ENCODE measurements at places on chromosomes 13 and 19.

- no peaks in the 10 kb centered on the region for H3K27me3 ChIP-seq
- no peaks in the 10 kb centered on the region for H3K36me3 ChIP-seq
- H3K27ac ChIP-seq: no peak overlapping the region
- H3K4me1 ChIP-seq: peaks cover 16% of the 10 kb centered on the region
These were observed 34.0 kb downstream of the KLF5 start for GRCh38 chr13:73092829-73093228.

DNA sequence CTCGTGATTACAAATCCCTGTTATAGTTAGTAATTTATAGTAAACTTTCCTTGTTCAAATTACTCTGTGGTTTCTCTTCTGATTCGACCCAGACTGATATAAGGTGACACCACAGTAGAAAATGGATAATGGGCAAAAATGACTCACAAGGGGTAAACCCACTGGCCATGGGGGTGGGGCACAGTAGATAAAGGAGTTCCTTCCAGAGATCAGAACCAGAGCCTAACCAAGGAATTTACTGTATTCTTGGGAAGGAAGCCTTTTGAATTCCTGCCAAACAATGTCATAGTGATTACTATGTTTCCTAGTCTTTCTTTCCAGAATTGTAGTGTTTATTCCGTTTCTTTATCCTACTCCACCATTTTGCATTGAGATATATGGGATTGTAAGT, 21.9 kb downstream of the MIR17HG start:
- H3K27ac ChIP-seq: no peak overlapping the region
- H3K4me3 ChIP-seq: no peak overlapping the region
- no peaks in the 10 kb centered on the region for H3K36me3 ChIP-seq
- H3K4me1 ChIP-seq: peaks cover 8% of the 10 kb centered on the region
- H3K27me3 ChIP-seq: peaks cover 13% of the 10 kb centered on the region
- DNase-seq: no peak

DNA sequence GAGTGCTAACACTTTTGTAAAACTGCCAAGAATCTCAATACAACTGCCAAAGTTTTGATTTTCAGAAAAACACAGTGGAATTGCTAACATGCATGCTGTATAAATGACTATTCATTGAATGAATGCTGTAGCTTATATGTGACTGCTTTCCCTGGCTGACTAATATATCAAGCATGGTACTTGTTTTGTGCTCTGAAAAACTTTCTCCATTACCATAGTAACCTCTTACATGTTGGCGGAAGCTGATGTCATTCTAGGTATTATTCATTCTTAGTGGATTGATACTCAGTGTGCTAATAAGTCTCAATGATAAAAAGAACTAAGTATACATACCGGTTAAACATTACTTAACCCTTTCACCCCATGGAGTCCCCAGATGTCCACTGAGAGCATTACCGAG, 166.1 kb upstream of the MYO16 start:
- H3K27ac ChIP-seq: no peak overlapping the region
- H3K4me1 ChIP-seq: no peaks in the 10 kb centered on the region
- no peaks in the 10 kb centered on the region for H3K27me3 ChIP-seq
- DNase-seq: no peak

GRCh38 chr19:11587302-11587974, 9.8 kb upstream of the ZNF627 start:
- no peak overlapping the region for H3K4me3 ChIP-seq
- H3K27ac ChIP-seq: no peak overlapping the region
- no peaks in the 10 kb centered on the region for H3K27me3 ChIP-seq
- H3K36me3 ChIP-seq: no peaks in the 10 kb centered on the region
- H3K4me1 ChIP-seq: peaks cover 10% of the 10 kb centered on the region

DNA sequence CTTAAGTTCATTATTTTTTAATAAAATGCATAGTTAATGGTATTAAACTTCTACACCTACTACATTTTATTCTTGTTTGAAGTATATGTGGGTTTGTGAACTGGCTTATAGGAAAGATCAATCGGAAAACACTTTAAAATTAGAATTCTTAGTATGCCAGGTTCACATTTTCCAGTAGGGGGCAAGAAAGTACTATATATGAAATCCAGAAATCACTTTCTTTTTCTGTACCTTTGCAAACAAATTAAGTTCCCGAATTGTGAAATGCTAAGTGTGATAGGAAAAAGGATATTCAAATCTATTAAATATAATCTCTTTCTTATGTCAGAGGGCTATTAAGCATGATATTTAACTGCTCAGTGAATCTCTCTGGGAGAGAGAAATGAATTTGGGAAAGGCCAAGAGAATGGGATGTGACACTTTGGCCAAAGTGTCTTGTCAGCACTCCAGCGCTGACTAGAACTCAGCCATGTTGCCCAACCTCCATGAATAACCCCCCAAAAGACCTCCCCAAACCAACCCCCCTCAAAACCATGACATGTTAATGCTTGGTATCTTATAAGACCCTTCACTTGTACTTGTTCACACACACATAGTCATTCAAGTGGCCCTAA, 122.6 kb upstream of the SLC10A2 start:
- no peak overlapping the region for H3K4me3 ChIP-seq
- DNase-seq: no peak
- no peaks in the 10 kb centered on the region for H3K4me1 ChIP-seq
- no peaks in the 10 kb centered on the region for H3K27me3 ChIP-seq
- H3K36me3 ChIP-seq: no peaks in the 10 kb centered on the region

DNA sequence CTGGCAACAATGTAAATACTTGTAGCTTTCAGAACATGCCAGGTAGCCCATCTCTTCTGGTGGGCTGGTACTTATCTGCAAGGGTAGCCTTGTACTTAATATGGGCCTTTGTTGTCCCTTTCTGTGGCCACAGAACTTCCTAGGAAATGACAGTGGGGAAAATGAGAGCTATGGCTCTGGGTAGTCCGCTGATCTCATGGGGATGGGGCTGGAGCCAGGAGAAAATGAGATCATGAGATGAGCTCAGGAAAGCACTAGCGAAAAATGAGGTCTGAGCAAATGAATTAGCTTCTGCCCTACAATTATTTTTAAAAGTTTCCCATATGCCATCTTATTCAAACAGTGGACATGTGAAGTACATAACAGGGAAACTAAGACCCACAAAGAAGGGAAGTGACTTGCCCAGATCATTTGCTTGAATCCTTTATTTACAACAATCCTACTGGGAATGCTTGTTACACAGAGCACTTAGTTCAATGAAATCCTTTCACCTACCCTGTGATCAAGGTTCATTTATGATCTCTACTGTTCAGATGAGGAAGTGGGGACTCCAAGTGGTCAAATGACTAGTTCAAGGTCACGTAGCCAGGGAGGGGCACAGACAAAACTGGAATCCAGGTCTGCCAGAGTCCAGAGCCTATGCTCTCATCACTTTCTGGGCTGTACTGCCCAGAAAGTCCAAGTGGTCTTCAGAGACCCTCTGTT, 87.1 kb downstream of the PTPRS start:
- no peak overlapping the region for H3K4me3 ChIP-seq
- DNase-seq: no peak
- no peaks in the 10 kb centered on the region for H3K36me3 ChIP-seq
- no peak overlapping the region for H3K27ac ChIP-seq
- no peaks in the 10 kb centered on the region for H3K27me3 ChIP-seq

- H3K36me3 ChIP-seq: no peaks in the 10 kb centered on the region
- H3K27ac ChIP-seq: no peak overlapping the region
- no peaks in the 10 kb centered on the region for H3K4me1 ChIP-seq
- H3K4me3 ChIP-seq: no peak overlapping the region
- DNase-seq: peak; percentile 18
- H3K27me3 ChIP-seq: no peaks in the 10 kb centered on the region
These were observed 107.0 kb upstream of the GPR12 start for GRCh38 chr13:26867451-26868091.

DNA sequence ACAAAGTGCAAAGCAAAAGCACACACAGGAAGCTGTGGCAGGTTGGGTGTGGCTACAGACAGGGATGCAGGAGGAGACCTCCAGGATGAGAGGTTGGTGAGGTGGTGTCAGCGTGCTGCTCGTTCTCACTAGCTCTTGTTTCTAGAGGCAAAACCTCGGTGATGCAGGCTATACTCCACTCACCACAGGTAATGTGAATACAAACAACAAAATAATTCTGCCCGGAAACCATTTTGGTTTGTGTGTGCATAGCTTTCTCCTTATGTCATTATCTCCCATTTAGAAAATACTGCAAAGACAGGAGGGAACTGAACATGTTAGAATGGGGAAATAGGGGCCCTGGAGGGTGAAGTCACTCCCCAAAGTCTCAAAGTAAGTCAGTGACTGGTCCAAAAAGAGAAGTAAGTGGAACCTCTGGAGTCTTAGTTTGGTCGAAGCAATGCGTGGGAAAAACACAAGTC, 9.4 kb downstream of the LCP1 start:
- H3K27ac ChIP-seq: peak overlapping the region; percentile 96
- H3K36me3 ChIP-seq: peaks cover 95% of the 10 kb centered on the region
- H3K4me1 ChIP-seq: peaks cover 95% of the 10 kb centered on the region
- no peaks in the 10 kb centered on the region for H3K27me3 ChIP-seq
- H3K4me3 ChIP-seq: peak overlapping the region; percentile 68
- peak; percentile 88 for DNase-seq

- peaks cover 35% of the 10 kb centered on the region for H3K4me1 ChIP-seq
- no peak overlapping the region for H3K27ac ChIP-seq
- no peak for DNase-seq
- peaks cover 4% of the 10 kb centered on the region for H3K36me3 ChIP-seq
- no peaks in the 10 kb centered on the region for H3K27me3 ChIP-seq
These were observed 1.9 kb downstream of the IRF2BP1 start for GRCh38 chr19:45883881-45884681.

DNA sequence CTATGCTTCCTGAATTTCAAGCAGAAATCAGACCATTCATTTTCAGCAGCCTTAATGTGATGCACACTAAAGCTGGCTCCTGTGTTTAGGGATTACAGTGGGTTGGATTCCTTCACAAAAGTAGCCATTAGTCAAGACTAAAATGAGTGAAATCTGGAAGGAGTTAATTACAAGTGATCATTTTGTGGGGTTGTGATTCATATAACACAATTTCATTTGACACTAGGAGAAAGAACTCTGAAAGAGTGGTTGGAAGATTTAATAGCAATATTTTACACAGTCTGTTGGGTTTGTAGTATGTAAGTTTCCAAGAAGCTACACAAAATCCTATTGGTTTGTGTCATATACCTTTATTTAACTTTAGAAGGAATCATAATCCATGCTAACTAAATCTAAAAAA, 236.9 kb downstream of the DCT start:
- H3K27me3 ChIP-seq: peaks cover 2% of the 10 kb centered on the region
- H3K4me1 ChIP-seq: peaks cover 5% of the 10 kb centered on the region
- DNase-seq: no peak
- H3K4me3 ChIP-seq: no peak overlapping the region
- H3K36me3 ChIP-seq: no peaks in the 10 kb centered on the region

GRCh38 chr19:32178401-32178800, 167.0 kb upstream of the ZNF507 start:
- H3K27me3 ChIP-seq: no peaks in the 10 kb centered on the region
- H3K27ac ChIP-seq: no peak overlapping the region
- no peaks in the 10 kb centered on the region for H3K4me1 ChIP-seq
- no peaks in the 10 kb centered on the region for H3K36me3 ChIP-seq

- DNase-seq: no peak
- no peak overlapping the region for H3K27ac ChIP-seq
- no peak overlapping the region for H3K4me3 ChIP-seq
- peaks cover 9% of the 10 kb centered on the region for H3K4me1 ChIP-seq
- no peaks in the 10 kb centered on the region for H3K36me3 ChIP-seq
- H3K27me3 ChIP-seq: peaks cover 6% of the 10 kb centered on the region
These were observed 131.2 kb downstream of the RXFP2 start for GRCh38 chr13:31870511-31870910.

DNA sequence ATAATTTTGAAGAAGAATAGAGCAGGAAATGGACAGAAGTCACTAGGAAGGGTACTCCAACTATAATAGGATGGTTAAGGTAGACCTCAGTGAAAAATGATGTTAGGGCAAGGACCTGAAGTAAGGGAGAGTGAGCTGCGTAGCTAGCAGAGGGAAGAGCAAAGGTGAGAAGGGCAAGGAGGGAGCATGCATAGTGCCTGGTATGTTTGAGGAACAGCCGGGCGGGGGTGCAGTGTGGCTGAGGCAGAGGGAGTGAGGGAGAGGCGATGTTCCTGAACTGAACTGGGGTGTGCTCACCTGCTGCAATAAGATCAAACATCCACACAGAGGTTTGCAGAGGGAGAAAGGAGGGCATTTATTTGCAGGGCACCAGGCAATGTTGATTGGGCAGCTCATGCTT, 110.4 kb downstream of the DNAJC15 start:
- H3K4me1 ChIP-seq: no peaks in the 10 kb centered on the region
- H3K4me3 ChIP-seq: no peak overlapping the region
- peaks cover 11% of the 10 kb centered on the region for H3K27me3 ChIP-seq

DNA sequence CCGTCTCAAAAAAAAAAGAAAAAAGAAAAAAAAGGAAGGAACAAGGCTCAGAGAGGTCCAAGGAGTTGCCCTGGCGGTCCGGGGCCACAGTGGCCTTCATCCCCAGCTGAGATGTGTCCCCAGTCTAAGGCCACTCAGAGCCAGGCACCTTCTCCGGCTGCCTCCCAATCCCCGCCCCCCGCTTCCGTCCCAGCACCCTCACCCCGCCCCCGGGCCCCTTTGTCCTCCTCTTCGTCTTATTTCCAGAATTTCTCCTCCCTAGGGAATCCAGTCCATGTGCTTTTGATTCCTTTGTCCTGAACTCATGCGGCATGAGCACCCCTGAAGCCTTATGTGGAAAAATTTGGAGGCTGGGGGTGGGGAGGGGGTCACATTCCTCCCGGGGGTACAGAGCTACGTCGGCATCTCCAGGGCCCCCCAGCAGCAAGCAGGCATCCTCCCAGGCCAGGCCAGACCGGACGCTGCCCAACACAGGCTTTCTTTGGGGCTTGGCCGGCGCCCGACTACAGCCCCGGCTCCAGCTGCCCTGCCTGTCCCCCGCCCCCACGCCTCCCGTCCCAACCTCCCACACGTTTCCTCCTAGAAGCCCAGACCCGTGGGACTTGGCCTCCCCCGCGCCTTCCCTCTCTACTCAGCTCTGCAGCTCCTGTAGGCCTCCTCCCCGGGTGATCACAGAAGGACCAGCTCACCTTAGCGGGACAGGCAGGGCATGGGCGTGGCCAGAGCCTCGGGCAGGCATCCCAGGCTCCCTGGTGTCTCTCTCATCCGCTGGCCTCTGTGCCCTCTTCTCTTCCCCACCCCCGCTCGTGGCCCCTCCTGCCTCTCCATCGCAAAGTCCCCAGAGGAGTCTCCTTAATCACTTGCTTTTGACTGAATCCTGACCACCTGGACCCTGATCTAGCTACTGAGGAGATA, 17.8 kb upstream of the ADGRE5 start:
- H3K27me3 ChIP-seq: no peaks in the 10 kb centered on the region
- peak overlapping the region; percentile 81 for H3K4me3 ChIP-seq
- H3K36me3 ChIP-seq: no peaks in the 10 kb centered on the region
- H3K27ac ChIP-seq: peak overlapping the region; percentile 72
- H3K4me1 ChIP-seq: peaks cover 59% of the 10 kb centered on the region

DNA sequence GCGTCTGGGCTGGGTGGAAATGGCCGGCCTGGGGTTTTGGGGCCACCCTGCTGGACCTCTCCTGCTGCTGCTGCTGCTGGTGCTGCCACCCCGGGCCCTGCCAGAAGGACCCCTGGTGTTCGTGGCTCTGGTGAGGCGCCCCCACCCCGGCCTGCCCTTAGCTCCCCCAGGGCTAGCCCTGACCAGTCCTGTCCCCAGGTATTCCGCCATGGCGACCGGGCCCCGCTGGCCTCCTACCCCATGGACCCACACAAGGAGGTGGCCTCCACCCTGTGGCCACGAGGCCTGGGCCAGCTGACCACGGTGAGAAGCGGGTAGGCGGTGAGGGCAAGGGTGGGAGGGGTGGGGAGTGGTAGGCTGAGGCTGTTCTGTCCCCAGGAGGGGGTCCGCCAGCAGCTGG, at the start of gene ACP4:
TSS of gene ACP4 (plus strand) at position 20 of the 400 bp plus-strand sequence. CDS start at position 20, 0 bp downstream.
- H3K27ac ChIP-seq: no peak within 1 kb of the TSS
- peaks cover 5% of the 10 kb centered on the region for H3K4me1 ChIP-seq
- no peak within 1 kb of the TSS for H3K4me3 ChIP-seq

Data from activated CD4-positive, alpha-beta memory T cell treated with anti-CD3 and anti-CD28 coated beads, Interleukin-2, amount 10 ng/mL, durations not matched to agents 7 days and 5 days (primary cell).